ENCODE measurements at places on chromosomes 2 and 18. TPM values are rescaled to one million over a fixed set of nuclear protein-coding genes. Genes with fewer than 3 reads are reported as not detected.
A peak's percentile ranks its signal among the peaks of the same experiment; 100 is the strongest.

Gene TMEM198
- polyA plus RNA-seq = 2.3 TPM

Gene ALPI
- not detected for polyA plus RNA-seq

Gene SLC14A1
- polyA plus RNA-seq = 3.4 TPM

Gene PLGLB1
- polyA plus RNA-seq = 1.7 TPM

Gene CYS1
- not detected for polyA plus RNA-seq

Gene ALS2
- 3.8 TPM for polyA plus RNA-seq

Gene GPR148
- not detected for polyA plus RNA-seq

Gene CD302
- 0.61 TPM for polyA plus RNA-seq

Gene HAAO
- polyA plus RNA-seq = 6.2 TPM

Gene UCN
- polyA plus RNA-seq = 4.5 TPM

Gene GPR35
- polyA plus RNA-seq = 14.0 TPM

Gene PHOSPHO2
- 3.4 TPM for polyA plus RNA-seq

GRCh38 chr18:48193521-48194492 is 215.4 kb downstream of the ZBTB7C start:
- H3K4me1 ChIP-seq = no peaks in the 10 kb centered on the region
- no peak overlapping the region for H3K4me3 ChIP-seq
- H3K27ac ChIP-seq = no peak overlapping the region
- DNase-seq = no peak
- H3K27me3 ChIP-seq = peaks cover 4% of the 10 kb centered on the region

- H3K4me1 ChIP-seq = no peaks in the 10 kb centered on the region
- no peaks in the 10 kb centered on the region for H3K27me3 ChIP-seq
- no peak overlapping the region for H3K4me3 ChIP-seq
- H3K27ac ChIP-seq = no peak overlapping the region
These were observed 27.8 kb downstream of the RTP5 start for GRCh38 chr2:241897231-241897916.

DNA sequence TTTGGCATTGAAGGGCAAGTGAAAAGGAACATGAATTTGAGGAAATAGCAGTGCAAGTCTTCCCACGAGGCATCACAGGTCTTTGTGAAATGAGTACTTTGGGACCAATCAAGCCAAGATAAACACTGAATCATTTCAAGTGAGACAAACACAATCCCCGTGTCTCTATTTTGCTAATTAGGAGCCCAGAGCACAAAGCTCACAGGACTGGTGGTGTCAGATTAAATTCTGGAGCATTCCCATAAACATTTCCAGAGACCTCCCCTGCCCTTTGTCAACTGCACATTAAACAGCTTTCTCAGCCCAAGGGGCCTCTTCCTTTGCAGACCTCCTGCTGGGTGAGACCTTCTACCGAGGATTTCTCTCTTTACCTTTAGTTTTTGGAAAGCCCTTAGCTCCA is 50.7 kb downstream of the DAPL1 start:
- no peaks in the 10 kb centered on the region for H3K4me1 ChIP-seq
- DNase-seq = no peak
- H3K27ac ChIP-seq = no peak overlapping the region
- no peak overlapping the region for H3K4me3 ChIP-seq

- H3K4me3 ChIP-seq = no peak overlapping the region
- H3K27ac ChIP-seq = no peak overlapping the region
- no peak for DNase-seq
- no peaks in the 10 kb centered on the region for H3K36me3 ChIP-seq
- H3K27me3 ChIP-seq = no peaks in the 10 kb centered on the region
- H3K4me1 ChIP-seq = no peaks in the 10 kb centered on the region
These were observed 24.0 kb downstream of the KCNIP3 start for GRCh38 chr2:95320986-95321767.

GRCh38 chr18:47996091-47996541 is 65.7 kb upstream of the SMAD2 start:
- H3K4me3 ChIP-seq = no peak overlapping the region
- no peaks in the 10 kb centered on the region for H3K36me3 ChIP-seq
- peaks cover 3% of the 10 kb centered on the region for H3K27me3 ChIP-seq
- no peak for DNase-seq
- no peaks in the 10 kb centered on the region for H3K4me1 ChIP-seq

DNA sequence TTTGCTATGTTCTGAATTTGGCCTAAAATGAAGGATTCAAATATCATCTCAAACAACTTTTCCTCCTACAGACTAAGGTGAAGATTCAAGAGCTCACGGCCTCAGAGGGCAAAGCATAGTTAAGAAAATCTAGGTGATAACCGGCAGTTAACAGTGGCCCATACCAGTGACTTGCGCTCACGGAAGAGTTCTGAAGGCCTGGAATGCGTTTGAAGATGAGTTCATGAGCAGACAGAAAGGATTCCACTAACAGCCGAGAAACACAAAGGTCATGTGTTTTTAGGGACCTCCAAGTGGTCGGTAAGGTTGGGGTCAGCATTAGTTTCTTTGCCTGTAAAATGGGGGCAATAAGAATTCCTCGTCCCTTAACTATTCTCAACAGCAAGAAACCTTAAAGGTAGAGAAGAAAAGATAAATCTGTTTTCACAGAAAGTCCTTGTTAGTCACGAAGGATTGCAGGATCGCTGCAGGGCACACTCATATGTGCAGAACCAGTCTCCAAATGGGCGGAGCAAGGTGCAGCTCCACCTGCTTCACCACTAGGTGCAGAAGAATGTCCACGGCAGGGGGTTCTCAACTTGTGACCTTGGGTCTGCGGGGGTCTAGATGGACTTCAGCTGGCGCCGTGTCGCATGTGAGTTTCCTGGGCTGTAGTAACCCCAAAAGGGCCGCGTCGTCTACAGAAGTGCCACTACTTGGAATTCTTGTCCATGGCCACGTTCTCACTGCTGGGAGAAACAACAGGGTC is 708 bp upstream of the RPIA start:
- peak overlapping the region; percentile 97 for H3K4me3 ChIP-seq
- H3K27ac ChIP-seq = peak overlapping the region; percentile 68
- no peaks in the 10 kb centered on the region for H3K27me3 ChIP-seq
- peaks cover 23% of the 10 kb centered on the region for H3K4me1 ChIP-seq
- H3K36me3 ChIP-seq = no peaks in the 10 kb centered on the region
- DNase-seq = peak; percentile 14

DNA sequence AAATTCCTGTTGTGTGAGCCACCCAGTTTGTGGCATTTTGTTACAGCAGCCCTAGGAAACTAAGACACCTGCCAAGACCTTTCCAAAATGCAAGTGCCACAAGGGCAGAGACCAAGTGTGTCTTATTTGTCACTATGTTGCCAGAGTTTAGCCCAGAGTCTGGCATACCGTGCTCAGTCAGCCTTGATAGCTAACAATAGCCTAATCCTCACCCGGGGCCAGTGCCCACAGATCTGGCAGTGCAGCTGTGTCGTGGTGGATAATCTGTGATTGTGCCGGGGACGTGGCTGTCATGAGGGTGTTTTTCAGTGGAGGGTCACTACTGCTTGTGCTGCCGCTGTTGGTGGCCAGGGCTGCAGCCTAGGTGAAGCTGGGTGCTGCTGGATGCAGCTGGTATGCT is 53.5 kb downstream of the MEP1B start:
- no peaks in the 10 kb centered on the region for H3K27me3 ChIP-seq
- no peak overlapping the region for H3K4me3 ChIP-seq
- H3K4me1 ChIP-seq = no peaks in the 10 kb centered on the region
- no peak overlapping the region for H3K27ac ChIP-seq
- H3K36me3 ChIP-seq = no peaks in the 10 kb centered on the region
- DNase-seq = no peak

DNA sequence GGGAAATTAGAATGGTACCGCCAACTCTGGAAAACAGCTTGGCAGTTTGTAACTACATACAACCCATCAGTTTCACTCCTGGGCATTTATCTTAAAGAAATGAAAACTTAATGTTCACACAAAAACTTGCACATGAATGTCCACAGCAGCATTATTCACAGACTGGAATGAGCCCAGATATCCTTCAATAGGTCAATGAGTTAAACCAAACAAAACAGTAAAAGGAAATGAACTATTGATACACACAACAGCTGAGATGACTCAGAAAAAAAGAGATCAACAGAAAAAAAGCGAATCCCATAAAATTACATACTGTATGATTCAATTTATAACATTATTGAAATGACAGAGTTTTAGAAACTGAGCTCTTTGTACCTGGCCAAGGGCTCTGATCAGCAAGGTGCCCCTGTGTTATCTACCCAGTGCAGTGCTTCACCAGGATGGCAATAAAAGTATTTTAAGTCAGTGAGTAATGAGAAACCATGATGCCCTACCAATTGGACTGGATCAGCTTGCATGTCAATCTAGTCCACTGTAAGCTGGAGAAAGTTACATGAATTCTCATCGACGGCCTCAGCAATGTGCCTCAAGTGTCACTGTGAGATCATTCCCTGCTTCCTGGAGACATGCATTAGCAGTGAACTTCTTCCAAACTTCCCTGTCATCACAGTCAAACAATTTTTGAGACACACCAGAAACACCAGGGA is 21.9 kb downstream of the TMEM237 start:
- H3K4me3 ChIP-seq = no peak overlapping the region
- H3K27me3 ChIP-seq = no peaks in the 10 kb centered on the region
- no peak overlapping the region for H3K27ac ChIP-seq
- no peak for DNase-seq
- no peaks in the 10 kb centered on the region for H3K36me3 ChIP-seq

DNA sequence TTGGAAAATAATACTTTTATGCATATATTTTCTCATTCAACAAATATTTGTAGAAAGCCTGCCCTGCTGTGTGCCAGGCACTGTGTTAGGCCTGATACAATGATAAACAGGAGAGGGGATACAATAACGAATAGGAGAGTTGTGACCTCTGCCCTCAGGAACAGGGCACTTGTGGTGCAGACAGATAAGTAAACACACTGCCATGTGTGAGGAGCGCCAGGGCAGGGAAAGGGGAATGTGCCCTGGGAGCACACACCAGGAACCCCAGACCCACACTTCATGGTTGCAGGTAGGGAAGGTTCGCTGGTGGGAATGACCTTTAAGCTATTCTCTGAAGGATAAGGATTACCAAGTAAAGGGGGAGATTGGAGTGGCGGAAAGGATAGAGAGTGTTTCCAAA is 42.2 kb upstream of the DSC1 start:
- DNase-seq = no peak
- no peak overlapping the region for H3K4me3 ChIP-seq
- no peak overlapping the region for H3K27ac ChIP-seq
- no peaks in the 10 kb centered on the region for H3K36me3 ChIP-seq
- H3K27me3 ChIP-seq = no peaks in the 10 kb centered on the region

DNA sequence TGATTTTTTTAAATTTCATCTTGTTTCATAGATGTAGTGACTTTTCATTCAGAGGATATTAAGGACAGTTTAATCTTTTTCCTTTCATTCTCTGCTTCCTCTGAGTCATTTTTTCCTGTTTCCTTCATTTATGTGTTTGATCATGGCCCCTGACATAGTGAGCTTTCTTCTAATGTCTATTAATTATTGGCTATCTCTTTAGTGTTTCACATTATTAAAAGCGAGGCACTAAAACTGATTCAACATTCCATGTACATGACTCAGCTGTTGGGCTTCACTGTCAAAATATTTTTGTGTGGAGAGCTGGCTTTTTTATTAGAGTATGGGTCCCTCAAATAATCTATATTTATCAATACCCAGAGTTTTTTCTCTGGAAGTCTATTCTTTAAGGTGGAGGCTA is 125.8 kb downstream of the THSD7B start:
- no peak overlapping the region for H3K27ac ChIP-seq
- no peaks in the 10 kb centered on the region for H3K27me3 ChIP-seq
- no peaks in the 10 kb centered on the region for H3K36me3 ChIP-seq

DNA sequence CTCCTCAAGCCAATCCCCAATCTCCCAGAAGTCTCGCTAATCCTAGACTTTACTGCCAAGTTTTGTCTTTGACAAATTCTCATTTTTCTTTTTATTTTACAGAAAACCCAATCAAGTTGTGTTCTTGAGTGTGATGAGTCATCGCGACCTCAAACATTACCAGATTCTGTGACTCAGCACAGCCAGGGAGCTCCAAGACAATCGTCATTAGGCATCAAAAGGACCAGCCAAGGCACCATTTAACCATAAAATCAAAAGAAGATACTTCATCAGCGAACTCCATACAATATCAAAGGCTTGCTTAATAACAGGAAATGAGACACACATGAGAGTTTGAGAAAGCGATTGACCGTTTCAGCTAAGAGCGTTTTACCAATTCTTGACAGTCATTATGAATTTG is 146.2 kb upstream of the AGAP1 start:
- no peaks in the 10 kb centered on the region for H3K36me3 ChIP-seq
- H3K27me3 ChIP-seq = no peaks in the 10 kb centered on the region
- no peak for DNase-seq
- no peak overlapping the region for H3K4me3 ChIP-seq

- no peaks in the 10 kb centered on the region for H3K27me3 ChIP-seq
- H3K4me3 ChIP-seq = no peak overlapping the region
- H3K27ac ChIP-seq = no peak overlapping the region
- no peaks in the 10 kb centered on the region for H3K4me1 ChIP-seq
These were observed 177.0 kb downstream of the FMNL2 start for GRCh38 chr2:152511981-152512380.

- no peaks in the 10 kb centered on the region for H3K27me3 ChIP-seq
- H3K4me3 ChIP-seq = no peak overlapping the region
- no peak overlapping the region for H3K27ac ChIP-seq
- H3K4me1 ChIP-seq = no peaks in the 10 kb centered on the region
- no peak for DNase-seq
These were observed 79.7 kb downstream of the ZDBF2 start for GRCh38 chr2:206354129-206354528.

- no peak overlapping the region for H3K27ac ChIP-seq
- peaks cover 9% of the 10 kb centered on the region for H3K4me1 ChIP-seq
- H3K27me3 ChIP-seq = peaks cover 37% of the 10 kb centered on the region
- H3K36me3 ChIP-seq = no peaks in the 10 kb centered on the region
- no peak for DNase-seq
These were observed 5.3 kb upstream of the TMEM37 start for GRCh38 chr2:119426396-119426675.

- DNase-seq = no peak
- H3K4me3 ChIP-seq = no peak overlapping the region
- H3K4me1 ChIP-seq = no peaks in the 10 kb centered on the region
- H3K36me3 ChIP-seq = no peaks in the 10 kb centered on the region
These were observed 1109.0 kb upstream of the CHAC2 start for GRCh38 chr2:52658598-52658997.

- H3K4me3 ChIP-seq = no peak overlapping the region
- H3K4me1 ChIP-seq = no peaks in the 10 kb centered on the region
- H3K36me3 ChIP-seq = no peaks in the 10 kb centered on the region
- H3K27ac ChIP-seq = no peak overlapping the region
These were observed 408.5 kb downstream of the FBXO15 start for GRCh38 chr18:73739098-73739497.

DNA sequence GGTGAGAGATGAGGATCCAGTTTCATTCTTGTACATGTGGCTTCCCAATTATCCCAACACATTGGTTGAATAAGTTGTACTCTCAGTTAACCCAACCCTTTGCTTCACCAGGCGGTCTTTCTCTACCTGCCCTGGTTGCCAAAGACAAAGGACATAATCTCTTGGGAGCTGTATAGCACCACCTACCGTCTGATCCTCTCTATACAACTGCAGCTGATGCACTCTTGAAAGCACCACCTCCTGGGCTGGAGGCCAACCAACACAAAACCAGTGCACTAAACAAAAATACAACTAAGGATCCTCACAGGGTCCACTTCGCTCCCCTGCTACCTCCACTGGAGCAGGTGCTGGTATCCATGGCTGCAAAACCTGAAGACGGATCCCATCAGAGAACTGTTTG is 473.6 kb upstream of the NRXN1 start:
- no peaks in the 10 kb centered on the region for H3K36me3 ChIP-seq
- no peak for DNase-seq
- H3K27me3 ChIP-seq = no peaks in the 10 kb centered on the region
- no peaks in the 10 kb centered on the region for H3K4me1 ChIP-seq
- no peak overlapping the region for H3K4me3 ChIP-seq
